EH (cell line): ENCODE measurements at places on chromosomes 4 and X.

DNA sequence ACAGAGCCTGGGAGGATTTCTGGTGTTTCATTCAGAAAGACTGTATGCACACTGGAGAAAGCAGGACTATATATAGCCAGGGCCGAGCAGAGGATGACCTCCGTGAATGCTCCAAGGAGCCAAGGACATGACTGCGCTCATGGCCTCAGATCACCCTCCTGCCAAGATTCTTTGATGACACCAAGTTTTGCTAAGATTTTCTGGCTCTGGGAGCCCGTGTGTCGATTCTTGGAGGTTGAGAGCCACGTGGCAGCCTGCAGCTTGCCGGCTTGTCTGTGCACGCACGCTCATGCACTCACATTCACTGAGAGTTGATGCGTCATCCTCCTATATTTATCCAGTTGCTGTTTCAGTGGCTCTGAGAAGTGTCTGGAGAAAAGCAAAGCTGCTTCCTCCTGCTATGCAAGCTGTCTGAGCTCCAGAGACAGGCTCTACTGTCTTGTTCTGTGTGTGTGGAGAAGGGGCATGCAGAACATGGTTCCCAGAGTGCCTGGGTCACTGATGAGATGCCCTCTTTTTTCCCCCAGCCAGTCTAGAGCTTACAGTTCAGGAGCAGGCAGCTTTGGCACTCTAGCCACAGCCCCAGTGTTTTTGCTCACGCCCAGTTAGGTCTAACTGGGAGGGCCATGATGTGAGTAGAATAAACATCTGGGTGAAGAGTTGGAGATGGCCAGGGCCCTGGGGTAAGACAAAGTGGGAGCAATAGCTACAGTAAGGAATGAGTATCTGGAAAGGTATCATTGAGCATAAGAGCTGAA, 64.9 kb upstream of the SCOC start:
- DNase-seq, result peak; percentile 78

GRCh38 chr4:171288816-171289432, 524.3 kb upstream of the GALNTL6 start:
- DNase-seq, result no peak

GRCh38 chr4:87570290-87570805, 38.0 kb upstream of the DSPP start:
- no peak for DNase-seq

DNA sequence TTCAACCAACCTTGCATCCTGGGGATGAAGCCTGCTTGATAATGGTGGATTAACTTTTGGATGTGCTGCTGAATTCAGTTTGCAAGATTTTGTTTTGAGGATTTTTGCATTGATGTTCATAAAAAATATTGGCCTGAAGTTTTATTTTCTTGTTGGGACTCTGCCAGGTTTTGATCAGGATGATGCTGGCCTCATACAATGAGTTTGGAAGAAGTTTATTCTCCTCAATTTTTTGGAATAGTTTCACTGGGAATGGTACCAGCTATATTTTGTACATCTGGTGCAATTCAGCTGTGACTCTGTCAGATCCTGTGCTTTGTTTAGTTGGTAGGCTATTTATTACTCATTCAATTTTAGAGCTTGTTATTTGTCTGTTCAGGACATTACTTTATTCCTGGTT, 340.3 kb upstream of the TRAM1L1 start:
- DNase-seq, result no peak

GRCh38 chrX:149392921-149393320, 112.2 kb downstream of the IDS start:
- peak; percentile 70 for DNase-seq

- no peak for DNase-seq
Measured at GRCh38 chr4:31783311-31783710, 1063.1 kb downstream of the PCDH7 start.

GRCh38 chr4:20591571-20591970, 108.7 kb upstream of the PACRGL start:
- no peak for DNase-seq

DNA sequence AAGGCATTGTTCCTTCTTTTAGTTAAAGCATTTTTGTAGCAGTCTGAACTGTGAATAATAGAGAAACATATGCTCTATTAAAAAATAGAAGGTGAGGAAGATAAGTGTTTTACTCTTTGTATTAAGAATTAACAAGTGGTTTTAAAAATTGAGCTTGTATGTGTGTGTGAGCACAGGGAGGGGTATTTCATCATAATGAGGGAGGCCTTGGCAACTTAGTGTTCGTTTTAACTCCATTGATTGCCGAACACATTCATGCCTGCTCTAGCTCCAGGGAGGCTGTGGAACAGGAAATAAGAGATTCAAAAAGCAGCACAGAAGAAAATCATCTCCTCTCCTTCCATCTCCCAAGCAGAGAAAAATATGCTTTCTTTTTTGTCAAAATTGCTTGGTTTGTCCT, 14.8 kb downstream of the SHROOM3 start:
- DNase-seq, result no peak
